Activated CD4-positive, alpha-beta T cell treated with anti-CD3 and anti-CD28 coated beads, Interleukin-2, amount 10 ng/mL, durations not matched to agents 24 days and 14 days (primary cell): ENCODE measurements at places on chromosomes 7 and 10. TPM values are rescaled to one million over a fixed set of nuclear protein-coding genes. Genes with fewer than 3 reads are reported as not detected.

The RPP30 gene
- 86.4 and 86.9 TPM in 2 replicates for total RNA-seq

The TSPAN15 gene
- 1.6 and 1.9 TPM in 2 replicates for total RNA-seq

DNA sequence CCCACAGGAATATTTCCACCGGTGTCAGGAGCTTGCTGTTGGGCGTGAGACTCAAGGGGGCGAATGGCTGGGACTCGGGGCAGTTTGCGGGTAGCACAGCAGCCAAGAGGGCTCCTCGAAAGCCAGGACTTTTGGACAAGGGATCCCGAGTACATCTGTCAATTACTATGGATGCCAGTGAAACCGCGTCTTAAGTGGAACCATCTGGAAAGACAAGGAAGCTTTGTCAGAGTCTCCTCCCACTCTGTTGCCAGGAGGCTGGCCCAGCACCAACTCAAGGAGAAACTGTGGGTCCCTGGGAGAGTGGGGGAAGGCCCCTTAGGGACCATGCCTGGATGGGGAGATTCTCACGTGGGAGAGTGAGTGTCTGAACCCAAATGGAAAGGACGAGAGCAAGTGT is 57.1 kb downstream of the C10orf143 start:
- DNase-seq: no peak

DNA sequence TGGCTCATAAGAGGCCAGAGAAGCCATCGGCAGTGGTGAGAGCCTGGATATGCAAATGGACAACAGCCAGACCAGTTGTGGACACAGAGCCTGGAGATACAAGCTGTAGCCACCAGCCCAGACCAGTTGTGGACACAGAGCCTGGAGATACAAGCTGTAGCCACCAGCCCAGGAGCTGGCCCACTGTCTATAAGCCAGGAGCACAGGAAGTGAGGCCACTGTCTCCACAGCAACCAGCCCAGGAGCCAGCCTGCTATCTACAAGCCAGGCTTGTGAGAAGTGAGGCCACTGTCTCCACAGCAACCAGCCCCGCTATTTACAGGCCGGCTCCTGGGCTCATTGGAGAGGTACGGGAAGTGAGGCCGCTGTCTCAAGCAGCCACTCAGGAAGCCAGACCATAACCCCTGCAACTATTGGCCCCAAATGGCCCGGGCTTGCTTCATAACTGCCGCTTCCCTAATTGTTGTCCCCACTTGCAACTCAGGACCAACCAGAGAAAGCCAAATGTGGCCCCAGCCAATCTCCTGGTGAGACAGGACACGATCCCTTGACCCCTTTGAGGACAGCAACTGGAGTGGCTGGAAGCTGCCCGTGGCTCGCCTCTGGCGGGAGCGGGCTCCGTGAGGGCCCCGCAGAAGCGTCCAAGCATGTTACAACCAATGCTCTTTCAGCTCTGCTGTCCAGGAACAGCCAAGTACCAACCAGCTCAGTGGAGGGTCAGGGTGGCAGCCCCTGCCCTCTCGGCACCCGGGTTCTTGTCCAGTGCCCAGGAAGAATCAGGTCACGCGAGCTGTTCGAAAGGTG is 44.1 kb upstream of the CNPY1 start:
- DNase-seq: peak; percentile 76

The AOAH gene
- total RNA-seq: 17.6 and 17.8 TPM in 2 replicates

DNA sequence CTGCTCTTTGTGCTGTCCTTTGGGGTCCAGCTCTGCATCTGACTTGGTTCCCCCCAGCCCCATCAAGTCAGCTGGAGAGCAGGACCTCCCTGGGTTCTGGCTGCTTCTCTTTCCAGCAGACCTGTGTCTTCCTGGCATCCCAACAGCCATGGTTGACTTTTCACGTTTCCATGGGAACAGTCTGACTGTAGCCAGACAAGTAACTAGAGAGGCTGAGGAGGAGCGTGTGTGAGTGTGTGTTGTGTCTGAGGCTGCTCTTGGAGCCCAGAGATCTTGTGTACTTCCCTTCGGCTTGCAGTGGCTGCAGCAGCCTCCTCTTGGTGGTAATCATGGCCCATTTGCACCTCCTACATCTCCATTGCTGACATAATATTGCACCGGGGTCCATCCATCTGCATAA is 332.0 kb downstream of the RPS24 start:
- DNase-seq: no peak
